ENCODE measurements at places on chromosomes 16 and 17.

DNA sequence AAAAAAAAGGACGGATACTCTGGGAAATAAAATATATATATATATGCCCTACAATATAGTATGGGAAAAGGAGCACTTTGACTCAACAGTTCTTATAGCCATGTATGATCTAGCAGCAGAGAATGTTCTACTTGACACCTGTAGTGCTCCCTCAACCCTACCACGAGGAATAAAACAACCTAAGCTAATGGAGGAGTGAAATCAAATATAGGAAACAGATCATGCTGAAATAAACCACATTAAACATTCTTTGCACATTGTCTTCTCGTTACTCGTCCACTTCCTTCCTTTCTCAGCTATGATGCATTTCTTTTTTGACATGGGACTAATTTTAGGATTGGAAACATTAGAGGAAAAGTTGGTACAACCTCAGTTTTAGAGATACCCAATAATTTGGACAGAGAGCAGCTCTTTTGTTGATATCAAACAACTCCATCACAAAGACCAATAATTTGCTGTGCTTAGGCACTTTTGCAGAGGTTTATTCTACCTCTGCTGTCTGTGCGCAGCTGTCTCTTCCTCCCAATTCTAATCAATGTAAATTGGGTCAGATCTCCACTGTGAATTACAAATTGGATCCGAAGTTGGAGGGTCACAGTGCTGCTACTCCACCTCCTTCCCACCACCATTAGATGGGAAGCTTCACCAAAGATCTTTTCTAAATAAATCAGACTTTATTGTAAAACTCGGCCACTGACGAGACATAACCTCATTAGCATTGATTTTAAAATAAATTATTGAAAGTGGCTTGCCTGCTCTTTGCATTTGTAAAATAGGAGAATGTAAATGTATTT lies 65.8 kb downstream of the SNX11 start:
- DNase-seq, result no peak

DNA sequence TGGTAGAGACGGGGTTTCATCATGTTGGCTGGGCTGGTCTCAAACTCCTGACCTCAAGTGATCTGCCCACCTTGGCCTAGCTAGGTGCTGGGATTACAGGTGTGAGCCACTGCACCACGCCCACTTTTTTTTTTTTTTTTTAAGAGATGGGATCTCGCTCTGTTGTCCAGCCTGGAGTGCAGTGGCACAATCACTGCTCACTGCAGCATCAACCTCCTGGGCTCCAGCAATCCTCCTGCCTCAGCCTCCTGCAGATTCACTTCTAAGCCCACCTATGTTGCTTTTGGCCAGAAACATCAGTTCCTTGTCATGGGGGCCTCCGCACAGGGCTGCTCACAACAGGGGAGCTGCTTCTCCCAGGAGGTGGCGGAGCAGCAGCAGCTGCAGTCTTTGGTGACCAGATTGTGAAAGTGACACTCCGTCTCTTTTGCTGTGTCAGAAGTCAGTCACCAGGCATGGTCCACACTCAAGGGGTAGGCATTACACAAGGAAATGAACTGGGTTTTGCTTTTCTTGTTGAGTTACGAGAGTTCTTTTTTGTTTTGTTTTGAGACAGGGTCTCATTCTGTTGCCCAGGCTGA lies 4.5 kb upstream of the NME4 start:
- DNase-seq, result no peak

GRCh38 chr16:78607465-78607864 lies 508.0 kb downstream of the WWOX start:
- DNase-seq, result no peak

DNA sequence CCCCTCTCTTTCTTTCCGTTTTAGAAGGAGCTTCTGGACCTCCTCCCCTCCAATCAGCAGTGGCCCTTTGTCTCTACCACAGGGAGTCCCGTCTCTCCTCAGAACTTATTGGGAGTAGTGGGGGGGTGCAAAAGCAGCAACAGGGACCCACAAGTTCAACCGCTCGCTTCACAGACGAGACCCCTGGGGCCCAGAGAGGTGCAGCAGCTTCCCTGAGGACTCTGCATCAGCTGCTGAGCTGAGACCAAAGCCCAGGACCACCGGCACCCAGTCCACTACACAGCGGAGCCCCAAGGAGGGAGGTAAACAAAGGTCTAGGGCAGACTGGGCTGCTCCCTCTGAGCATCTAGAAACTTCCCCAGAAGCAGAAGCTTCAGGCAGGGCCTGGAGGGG lies 123.9 kb downstream of the SDK2 start:
- DNase-seq, result no peak

- no peak for DNase-seq
These were observed 63.5 kb downstream of the MSI2 start for GRCh38 chr17:57319806-57320205.

DNA sequence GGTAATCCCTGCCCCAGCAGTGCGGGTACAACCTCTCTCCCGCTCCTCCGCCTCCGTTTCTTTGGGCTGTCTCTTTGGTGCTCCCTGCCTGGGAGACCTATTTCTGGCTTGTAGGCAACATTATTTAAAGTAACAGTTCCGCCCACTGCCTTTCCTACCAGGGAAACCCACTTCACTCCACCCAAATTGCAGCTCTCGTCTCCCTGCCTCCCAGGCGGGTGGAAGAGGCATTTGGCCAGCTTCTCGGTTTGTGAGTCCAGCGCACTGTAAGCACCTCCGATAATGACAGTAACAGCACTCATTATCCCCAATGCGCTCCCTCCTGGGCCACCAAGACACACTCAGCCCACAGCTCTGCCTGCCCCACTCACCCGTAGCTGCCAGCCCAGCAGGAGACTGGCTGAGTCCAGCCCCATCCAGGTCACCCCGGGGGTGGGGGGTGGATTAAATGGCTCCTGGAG lies 165.1 kb upstream of the CDC42EP4 start:
- DNase-seq, result no peak

GRCh38 chr17:8188263-8188839 lies 1.6 kb downstream of the BORCS6 start:
- DNase-seq, result no peak

GRCh38 chr16:52544703-52545102 lies 2.2 kb downstream of the TOX3 start:
- no peak for DNase-seq

DNA sequence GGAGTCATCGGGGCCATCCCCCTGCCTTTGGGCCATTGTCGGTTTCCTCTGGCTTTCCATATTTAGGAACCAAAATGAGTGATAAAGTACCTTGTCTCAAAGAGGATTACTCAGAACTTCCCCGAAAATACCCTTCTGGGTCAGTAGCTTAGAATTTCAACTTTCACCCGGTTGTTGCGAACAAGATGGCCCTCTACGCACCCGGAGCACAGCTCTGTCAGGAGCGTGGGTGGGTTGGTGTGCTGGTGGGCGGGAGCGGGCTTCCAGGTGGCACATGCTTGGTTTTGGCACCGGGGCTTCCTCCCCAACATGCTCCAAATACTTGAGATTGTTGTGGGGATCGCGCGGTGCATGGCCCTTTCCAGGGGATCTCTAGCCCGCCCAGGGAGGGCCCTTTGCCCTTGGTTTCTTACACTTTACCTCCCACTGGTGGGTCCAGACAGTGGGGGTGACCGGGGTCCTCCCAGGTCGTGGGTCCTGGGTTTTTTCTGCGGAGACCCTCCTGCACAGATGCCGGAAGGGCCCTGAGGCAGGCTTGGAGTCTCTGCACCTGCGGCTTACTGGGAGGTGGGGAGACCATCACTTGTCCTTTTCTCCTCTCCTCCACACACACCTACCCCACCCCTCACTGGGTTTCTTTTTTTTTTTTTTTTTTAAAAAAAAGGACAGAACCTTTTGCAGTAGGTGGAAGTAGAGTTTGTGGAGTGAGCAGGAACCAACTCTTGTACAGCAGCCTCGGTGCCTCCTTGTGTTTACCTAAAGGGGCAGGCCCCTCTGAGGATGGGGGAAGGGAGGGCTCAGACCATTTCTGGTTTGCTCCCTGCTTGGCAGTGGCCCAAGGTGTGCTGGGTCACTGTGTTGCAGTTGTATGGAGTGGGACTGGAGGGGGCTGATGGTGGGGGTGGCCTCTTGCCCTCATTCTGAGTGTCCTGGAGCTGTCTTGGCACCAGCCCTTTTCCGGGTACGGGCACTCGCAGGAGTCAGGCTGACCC lies 142.1 kb downstream of the SEC14L1 start:
- DNase-seq, result no peak

DNA sequence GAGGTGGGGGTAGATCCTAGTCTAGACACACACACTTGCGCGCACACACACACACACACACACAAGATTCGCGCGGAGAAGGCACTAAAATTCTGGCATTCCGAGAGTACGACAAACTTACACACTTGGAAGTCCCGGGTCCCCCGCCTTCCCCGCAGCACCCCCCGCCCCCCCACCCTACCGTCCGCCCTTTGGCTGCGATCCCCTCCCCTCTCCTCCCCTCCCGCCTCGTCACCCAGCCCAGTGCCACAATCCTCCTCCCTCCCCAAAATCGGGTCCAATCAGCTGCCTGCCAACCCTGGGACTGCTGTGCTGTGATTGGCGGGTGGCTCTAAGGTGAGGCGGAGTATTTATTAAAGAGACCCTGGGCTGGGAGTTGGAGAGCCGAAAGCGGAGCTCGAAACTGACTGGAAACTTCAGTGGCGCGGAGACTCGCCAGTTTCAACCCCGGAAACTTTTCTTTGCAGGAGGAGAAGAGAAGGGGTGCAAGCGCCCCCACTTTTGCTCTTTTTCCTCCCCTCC lies at the start of gene SOX9:
SOX9 (plus strand) TSS at position 379 of the 522 bp plus-strand sequence. CDS start 372 bp downstream, outside the sequence.
- no peak for DNase-seq

DNA sequence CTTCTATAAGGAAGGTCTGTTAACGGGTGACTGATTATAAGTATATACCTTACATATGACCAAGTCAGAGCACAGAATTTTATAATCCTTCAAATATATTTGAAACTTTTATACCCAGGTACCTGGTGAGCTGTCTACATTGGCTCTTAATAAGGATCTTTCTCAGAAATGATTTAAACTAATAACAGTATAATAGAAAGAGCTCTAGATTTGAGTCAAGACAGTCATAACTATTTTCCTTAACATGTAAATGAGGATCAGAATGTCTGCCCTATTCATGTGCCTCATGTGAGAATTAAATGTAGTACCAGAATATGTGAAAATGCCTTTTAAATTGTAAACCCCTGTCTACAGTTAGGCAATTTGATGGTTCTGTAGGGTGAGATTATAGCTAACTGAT lies 14.5 kb downstream of the CBFB start:
- no peak for DNase-seq

All from CD4-positive, alpha-beta T cell treated with Interleukin-10 for 1 hour (primary cell).